ENCODE measurements at places on chromosomes 1 and 21. TPM values are rescaled to one million over a fixed set of nuclear protein-coding genes. Genes with fewer than 3 reads are reported as not detected.
A peak's percentile ranks its signal among the peaks of the same experiment; 100 is the strongest.

The FCN3 gene
- 11.6 TPM for total RNA-seq

- DNase-seq = no peak
Observed at GRCh38 chr1:232628335-232629249, 1.3 kb downstream of the SIPA1L2 start.

GRCh38 chr1:27645071-27645415 is 10.1 kb upstream of the FGR start:
- DNase-seq = no peak

- no peak for DNase-seq
Observed at GRCh38 chr1:42860339-42861013, 14.1 kb downstream of the ZNF691 start.

- peak; percentile 88 for DNase-seq
Observed at GRCh38 chr1:10941891-10942541, 70.4 kb upstream of the TARDBP start.

GRCh38 chr1:2271211-2271721 is 43.1 kb downstream of the SKI start:
- no peak for DNase-seq

DNA sequence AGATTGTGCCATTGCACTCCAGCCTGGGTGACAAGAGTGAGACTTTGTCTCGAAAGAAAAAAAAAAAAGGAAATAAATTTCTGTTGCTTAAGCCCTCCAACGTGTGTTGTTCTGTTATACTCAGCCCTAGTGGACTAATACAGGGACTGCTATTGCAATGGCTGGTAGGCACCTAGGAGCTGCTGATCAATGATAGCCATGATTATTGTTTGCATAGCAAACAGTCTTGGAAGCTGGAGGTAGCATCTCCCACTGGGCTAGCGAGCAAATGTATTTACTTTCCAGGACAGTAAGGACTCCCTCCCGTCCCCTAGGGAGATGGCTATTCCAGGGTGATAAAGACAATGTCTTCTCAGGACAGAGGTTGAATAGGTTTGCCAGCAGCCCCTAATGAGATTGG is 13.5 kb upstream of the TNFRSF8 start:
- no peak for DNase-seq

GRCh38 chr1:229953736-229954326 is 113.2 kb upstream of the GALNT2 start:
- DNase-seq = no peak

DNA sequence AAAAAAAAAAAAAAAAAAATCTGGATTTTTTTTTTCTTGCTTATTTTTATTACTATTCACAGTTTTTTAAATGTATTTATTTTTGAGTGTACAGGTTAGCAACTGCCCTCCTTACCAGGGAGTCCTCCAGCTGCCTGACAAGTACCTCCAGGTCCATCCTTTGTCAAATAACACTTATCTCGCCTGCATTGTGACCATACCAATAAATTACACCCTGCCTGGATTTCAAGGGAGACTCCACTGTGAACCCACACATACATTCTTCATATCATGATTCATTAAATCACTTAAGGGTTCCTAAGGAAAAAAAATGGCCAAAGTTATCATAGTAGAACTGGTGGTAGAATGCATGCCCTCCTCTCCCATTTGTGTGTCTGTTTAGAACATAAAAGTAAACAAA is 38.4 kb downstream of the EEIG2 start:
- no peak for DNase-seq

The VASH2 gene
- total RNA-seq = 3.3 TPM
